Fibroblast of skin of right quadriceps (primary cell): ENCODE measurements at places on chromosomes 12 and 14.

DNA sequence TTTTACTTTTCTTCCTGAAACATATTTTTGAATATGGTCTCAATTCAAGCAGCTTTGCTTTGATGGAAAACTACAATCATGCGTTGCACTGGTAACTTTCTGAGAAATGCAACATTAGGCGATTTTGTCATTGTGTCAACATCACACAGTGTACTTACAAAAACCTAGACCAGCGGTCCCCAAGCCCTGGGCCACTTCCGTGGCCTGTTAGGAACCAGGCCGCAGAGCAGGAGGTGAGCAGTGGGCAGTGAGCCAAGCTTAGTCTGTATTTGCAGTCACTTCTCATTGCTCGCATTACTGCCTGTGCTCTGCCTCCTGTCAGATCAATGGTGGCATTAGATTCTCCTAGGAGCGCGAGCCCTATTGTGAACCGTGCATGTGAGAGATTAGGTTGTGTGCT, 163.7 kb upstream of the NOVA1 start:
- DNase-seq, result no peak

- DNase-seq, result peak; percentile 7
Observed at GRCh38 chr12:27651201-27651600, 45.0 kb upstream of the REP15 start.

GRCh38 chr12:16347391-16348298, at the start of gene MGST1:
TSS of gene MGST1 (plus strand) at chr12:16347645. CDS start at chr12:16354253, 6,608 bp downstream.
- DNase-seq, result peak; percentile 47

GRCh38 chr14:68020999-68021663, 201.6 kb downstream of the RAD51B start:
- no peak for DNase-seq

GRCh38 chr12:15428632-15429031, 106.3 kb downstream of the PTPRO start:
- no peak for DNase-seq

GRCh38 chr12:77213319-77213718, 147.9 kb upstream of the E2F7 start:
- DNase-seq, result no peak

- DNase-seq, result no peak
Observed at GRCh38 chr12:66240096-66240820, 51.2 kb downstream of the IRAK3 start.

DNA sequence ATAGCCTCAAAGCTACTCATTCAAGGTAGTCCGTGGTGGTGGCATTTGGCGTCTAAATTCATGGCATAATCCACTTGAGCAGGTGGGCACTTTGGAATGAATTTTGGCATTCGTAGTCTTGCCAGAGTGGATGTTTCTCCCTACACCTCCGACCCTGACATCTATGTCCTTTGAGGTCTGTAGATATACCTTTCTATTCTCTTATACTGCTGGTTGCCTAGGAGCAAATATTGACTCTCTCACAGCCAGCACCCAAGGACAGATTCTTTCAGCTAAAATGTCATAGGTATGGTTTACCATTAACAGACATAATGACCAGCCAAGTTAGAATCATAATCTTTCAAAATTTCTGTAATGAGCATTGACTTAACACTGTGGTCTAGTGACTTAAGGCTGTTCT, 47.4 kb upstream of the FLRT2 start:
- no peak for DNase-seq

DNA sequence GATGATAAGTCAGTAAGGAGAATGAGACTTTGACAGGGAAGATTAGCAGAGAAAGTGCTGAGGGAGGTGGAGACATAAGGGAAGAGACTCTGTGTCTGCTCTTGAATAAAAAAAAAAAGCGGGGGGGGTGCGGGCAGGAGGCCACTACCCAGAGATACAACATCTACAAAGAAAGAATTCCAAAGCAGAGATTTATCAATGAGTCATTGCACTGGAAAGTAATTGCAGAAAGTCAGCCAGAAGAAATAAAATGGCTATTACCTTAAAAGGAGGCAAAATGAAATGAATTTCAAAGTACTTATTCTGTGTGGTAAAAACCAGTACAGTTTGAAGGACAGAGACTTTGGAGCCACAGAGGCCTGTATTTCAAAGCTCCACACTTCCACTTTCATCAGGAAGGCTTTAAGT, 267.1 kb upstream of the PRKD1 start:
- DNase-seq, result peak; percentile 97

GRCh38 chr12:91111366-91112325, at the start of gene LUM:
TSS of gene LUM (minus strand) at chr12:91111494. CDS start at chr12:91108979, 2,515 bp downstream.
- peak; percentile 93 for DNase-seq

- DNase-seq, result no peak
Observed at GRCh38 chr12:127767656-127768055, 499.3 kb upstream of the TMEM132C start.

DNA sequence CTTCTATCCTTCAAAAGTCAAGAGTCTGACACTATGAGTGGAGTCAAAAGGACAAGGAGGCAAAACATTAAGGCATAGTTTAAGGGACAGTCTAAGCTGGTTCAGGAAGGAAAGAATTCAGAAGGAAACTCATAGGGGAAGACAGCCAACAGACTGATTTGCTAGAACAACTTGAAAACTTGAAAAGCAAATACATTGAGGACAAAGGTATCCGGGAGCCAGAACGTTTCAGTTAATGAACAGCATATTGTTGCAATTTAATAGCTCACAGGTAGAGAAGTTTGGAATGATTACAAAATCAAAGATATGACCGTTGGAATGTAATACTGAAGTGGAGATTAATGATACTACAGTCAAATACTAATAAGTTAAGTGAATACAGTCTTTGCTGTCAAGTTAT, 312.8 kb upstream of the RPL10L start:
- no peak for DNase-seq

- DNase-seq, result no peak
Observed at GRCh38 chr12:113109360-113109759, 26.2 kb downstream of the RASAL1 start.
